ENCODE measurements at places on chromosomes 1 and 21.
A peak's percentile ranks its signal among the peaks of the same experiment; 100 is the strongest.

GRCh38 chr1:119816407-119816806 lies 5.1 kb upstream of the REG4 start:
- DNase-seq = no peak

GRCh38 chr21:35204850-35205541 lies 155.9 kb upstream of the RUNX1 start:
- peak; percentile 33 for DNase-seq

DNA sequence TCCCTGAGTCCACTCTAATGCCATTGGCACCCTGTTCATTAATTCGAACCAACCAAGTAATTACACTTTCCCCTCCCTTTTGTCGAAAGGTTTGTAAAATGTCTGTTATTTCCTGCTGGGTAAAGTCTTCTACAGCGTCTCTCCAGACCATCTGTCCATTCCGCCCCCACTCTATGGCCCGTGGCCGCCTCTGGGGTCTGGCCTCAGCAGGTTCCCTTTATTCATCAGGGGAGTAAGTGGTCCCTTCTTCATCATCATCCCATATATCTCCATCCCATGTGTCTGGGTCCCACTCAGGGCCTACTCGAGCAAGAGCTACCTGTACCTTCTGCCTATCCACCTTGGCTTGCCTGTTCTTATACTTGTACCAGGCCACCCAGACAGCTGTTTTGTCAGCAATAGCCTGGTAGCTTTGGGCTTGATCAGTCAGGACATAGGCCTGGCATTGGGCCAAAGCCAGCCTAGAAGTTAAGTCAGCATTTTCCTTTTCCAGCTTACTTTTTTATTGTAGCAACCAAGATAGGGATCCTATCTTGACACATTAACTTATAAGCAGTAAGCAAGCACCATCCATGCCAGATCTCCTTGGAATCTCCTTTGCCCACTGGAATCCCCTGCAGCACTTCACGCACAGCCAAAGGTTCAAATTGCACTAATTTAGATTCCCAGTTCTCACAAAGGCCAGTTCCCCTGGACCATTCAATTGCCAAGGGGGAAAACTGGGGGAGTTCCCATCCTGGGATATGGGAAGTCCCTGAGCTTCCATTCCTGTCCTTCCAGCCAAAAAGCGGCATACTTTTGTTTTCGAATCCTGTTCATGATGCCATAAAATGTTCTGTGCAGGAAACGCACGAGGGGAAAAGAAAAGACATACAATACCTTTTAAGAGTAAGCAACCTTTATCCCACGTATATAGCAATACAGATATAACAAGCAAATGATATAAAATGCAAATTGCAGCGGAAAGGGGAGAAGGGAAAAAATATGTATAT lies 6.6 kb upstream of the STUM start:
- DNase-seq = no peak

- DNase-seq = no peak
Measured at GRCh38 chr1:58785442-58786058, 1.7 kb upstream of the JUN start.

GRCh38 chr1:99768104-99768503 lies 1.7 kb upstream of the FRRS1 start:
- DNase-seq = no peak
